ENCODE measurements at places on chromosomes 1 and 21.

DNA sequence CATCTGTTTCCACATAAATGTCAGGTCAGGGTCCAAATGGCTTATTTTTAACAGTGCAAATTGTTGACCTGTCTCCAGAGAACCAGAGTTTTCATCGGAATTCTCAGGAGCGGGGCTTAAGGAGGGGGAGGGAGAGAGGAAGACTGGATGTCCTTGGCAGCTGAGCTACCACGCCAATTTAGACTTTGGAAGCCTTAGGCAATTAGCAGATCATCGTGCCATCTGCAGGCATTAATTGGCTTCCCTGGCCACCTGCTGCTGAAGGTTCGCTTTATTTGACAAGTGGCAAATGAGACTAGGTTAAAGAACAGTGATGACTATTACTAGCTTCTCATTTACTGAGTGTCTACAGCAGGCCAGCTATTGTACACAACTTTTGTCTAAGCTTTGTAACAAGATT lies 43.7 kb downstream of the HLX start:
- no peak for DNase-seq

GRCh38 chr1:222736470-222736869 lies 532 bp upstream of the FAM177B start:
- no peak for DNase-seq

- DNase-seq = no peak
Measured at GRCh38 chr1:70334436-70334835, 20.1 kb downstream of the ANKRD13C start.

- DNase-seq = no peak
Measured at GRCh38 chr1:180994262-180994661, 28.4 kb downstream of the STX6 start.

- DNase-seq = no peak
Measured at GRCh38 chr1:12798911-12799310, 7.7 kb downstream of the PRAMEF1 start.

DNA sequence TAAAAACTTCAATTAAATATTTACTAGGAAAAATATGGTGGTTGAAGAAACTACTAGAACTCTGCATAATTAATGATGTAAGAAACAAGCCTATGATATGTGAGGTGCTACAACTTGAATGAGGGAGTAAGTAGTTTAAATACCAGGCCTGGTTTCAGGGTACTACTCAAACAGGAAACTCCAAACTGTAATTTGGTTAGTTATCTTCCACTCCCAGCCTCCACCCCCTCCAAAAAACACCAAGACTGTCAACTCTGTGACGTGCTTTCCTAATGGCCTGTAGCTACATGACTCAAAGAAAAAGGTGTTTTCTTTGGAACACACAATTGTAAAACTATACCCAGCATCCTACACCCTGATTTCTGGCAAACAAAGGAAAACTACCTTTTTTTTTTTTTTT lies 55.9 kb upstream of the RCC1 start:
- DNase-seq = peak; percentile 19

DNA sequence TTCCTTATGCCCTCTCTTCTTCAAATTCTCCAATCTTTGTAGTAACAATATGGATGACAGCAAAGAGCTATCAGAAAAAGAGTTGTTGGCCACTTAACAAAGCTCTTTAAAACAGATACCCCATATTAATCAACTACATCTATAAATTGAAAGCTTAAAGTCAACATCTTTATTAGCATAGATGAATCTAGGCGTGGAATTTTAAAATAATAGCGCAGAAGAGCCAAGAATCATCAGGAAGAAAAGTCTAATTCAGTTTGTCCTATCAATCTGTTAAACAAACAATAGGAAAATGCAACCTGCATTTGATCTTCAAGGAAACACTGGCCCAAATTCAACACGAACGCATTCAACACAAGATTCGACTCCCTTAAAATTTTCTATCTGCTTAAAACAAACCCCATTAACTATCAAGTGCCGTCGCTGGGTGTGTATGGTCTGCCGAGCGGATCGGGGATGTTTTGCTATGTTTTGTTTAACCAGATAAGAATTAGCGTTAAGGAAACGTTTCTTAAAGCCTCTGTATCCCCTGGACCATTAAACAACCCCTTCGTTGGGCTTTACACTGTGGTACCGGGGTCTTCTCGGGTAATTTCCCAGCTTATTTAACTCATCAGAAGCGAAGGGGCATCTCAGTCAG lies 1.0 kb downstream of the LYST start:
- no peak for DNase-seq

GRCh38 chr21:29870814-29871213 lies 69.0 kb downstream of the GRIK1 start:
- no peak for DNase-seq

GRCh38 chr1:147598621-147599361 lies 57.5 kb downstream of the BCL9 start:
- DNase-seq = no peak

GRCh38 chr1:201480231-201481003 lies 11.4 kb upstream of the PHLDA3 start:
- peak; percentile 25 for DNase-seq

DNA sequence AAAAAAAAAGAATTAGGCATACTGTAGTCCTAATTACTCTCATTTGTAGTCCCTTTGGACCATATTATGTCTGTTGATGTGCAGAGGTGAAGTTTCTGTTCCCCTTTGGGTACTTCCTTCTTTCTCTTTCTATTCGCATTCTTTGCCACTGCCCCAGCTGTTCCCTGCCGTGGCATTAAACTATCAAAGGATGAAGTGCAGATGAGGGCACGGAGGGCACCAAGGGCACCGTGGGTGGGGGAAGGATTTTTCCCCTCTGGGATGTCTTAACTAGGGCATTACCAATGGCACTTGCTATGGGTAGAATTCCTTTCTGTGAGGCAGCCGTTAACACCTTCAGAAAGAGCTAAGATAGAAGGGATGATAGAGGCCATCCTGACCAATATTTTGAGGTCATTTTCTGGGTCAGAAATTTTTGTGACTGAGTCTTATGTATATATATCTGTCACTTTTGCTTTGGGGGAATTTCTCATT lies 4.9 kb upstream of the MAPKAPK2 start:
- peak; percentile 64 for DNase-seq

DNA sequence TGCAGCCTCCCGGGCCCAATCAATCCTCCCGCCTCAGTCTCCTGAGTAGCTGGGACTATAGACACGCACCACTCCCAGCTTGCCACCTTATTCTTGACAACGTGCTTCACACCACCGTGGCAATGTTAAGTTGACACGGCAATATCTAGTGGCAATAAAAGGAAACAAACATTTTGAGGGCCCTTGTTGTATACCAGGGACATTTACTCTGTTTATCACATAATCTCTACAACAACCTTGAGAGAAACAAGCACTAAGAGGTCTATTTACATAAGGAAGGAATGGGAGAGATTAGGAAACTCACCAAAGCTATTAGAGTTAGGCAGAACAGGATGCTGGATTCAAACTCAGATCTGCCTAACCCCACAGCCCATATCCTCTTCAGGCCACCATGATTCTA lies 3.1 kb downstream of the KLHDC8A start:
- no peak for DNase-seq

GRCh38 chr1:222046684-222047263 lies 304.9 kb upstream of the DUSP10 start:
- no peak for DNase-seq

DNA sequence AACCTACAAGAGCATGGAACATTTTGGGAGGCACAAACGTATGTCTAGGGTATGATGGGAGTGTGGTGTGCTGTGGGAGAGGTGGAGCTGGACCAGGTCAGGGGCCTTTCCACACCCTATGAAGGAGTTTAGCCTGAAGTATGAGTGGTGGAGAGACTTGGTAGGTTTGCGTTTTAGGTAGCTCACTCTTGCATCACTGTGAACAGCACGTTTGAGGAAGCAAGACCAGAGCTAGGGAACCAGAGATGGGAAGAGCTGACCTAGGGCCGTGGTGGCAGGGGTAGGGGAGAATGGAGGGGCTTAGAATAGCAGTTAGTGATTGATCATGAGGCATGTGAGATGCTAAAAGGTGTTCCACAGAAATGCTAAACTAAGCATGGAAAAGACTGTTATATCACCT lies 25.1 kb upstream of the ZFP69B start:
- DNase-seq = no peak

GRCh38 chr21:41779659-41780058 lies 12.8 kb upstream of the RIPK4 start:
- DNase-seq = no peak

DNA sequence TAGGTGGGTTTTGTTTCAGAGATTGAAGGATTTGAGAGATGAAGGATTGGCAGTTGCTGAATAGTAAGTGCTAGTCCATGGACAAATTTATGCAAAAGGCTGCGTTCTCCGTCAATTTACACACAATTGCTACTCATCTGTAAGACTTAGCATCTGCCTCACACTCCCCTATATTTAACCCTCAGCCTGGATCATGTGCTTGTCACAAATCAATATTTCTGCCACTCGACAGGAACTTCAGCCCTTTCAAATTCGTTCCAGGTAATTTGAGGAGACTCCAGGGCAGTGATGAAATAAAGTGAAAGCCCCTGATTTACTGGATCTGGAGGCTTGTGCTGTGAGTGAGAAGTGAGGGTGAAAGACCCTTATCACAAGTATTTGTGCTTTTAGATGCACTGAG lies 105.6 kb upstream of the UBE2U start:
- no peak for DNase-seq

- no peak for DNase-seq
Measured at GRCh38 chr1:46550751-46551231, 656 bp downstream of the KNCN start.

GRCh38 chr1:246095443-246095842 lies 411.6 kb downstream of the SMYD3 start:
- no peak for DNase-seq

DNA sequence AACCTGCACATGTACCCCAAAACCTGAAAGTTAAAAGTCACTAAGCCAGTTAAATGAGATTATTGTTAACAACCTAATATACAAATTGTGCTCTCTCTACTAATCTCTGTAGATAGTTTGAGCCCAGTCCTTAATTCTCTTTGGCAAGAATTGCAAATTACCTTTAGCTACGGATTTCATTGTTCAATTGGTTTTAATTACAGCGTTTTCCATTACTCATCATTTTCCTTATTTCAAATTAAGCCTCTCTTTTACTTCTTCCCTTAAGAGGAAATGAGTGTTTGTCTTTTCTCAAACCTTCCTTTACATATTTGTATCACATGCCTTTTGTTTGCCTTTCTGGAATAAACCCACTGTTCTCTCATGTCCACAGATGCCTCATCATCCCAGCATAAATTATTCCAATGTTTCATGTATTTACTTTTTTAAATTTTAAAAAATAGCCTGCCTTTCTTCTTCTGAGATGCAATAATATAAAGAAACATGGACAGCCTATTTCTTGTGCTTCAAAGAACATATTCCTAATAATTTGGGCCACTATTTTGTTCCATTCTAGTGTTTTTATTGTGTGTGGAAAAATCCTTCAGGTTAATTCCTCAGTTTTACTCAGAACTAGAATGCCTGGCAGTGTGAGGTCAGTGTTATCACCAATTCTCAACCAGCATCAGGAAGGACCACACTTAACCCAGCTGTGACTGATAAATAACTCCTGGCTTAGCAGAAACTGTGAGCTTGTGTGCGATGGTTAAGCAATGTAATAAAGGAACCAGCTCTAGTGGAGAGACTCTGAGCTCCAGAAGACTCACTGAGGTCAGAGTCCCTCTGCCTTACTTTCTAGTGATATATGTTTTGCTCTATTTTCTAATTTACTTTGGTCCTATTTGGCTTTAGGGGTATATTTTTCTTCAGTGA lies 600.5 kb downstream of the LTN1 start:
- DNase-seq = no peak

- no peak for DNase-seq
Measured at GRCh38 chr1:7313081-7313546, 458.0 kb upstream of the VAMP3 start.

- DNase-seq = no peak
Measured at GRCh38 chr1:214966346-214966745, 116.2 kb upstream of the KCNK2 start.

GRCh38 chr1:181324797-181325616 lies 158.3 kb upstream of the CACNA1E start:
- no peak for DNase-seq

DNA sequence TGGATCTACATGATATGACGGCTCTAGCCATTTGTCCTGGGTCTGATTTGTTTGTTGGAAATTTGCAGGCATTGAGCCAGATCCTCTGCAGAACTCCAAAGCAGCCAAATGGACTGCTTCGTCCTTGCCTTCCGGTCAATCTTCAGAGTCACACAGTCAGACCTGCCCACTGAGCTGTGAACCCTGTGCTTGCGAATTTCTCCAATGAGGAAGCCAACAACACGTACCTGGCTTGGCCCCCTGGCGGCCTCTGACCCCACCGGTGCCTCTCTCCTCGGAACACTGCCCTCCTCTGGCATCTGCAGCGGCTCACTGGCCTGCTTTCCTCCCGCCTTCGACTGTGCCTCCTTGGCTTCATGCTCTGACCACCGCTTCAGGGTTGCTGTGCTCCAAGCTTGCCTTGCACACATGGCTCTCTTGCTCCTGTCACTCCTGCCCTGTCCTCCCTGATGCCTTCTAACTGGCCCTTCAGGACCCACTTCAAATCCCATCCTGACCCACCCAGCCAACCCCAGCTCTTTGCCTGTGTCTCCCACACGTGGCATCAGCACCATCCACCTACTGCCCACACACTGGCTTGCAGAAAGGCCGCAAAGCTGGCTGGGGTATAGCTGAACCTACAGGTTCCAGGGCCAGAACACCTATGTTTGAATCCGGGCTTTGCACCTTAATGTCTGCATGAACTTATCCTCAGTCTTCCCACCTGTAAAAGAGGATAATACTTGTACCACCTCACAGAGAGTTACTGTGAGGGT lies 128.2 kb downstream of the KCNN3 start:
- no peak for DNase-seq

GRCh38 chr21:28068455-28069358 lies 924.0 kb downstream of the LTN1 start:
- no peak for DNase-seq

GRCh38 chr1:174230399-174230798 lies 71.1 kb downstream of the RABGAP1L start:
- DNase-seq = no peak

DNA sequence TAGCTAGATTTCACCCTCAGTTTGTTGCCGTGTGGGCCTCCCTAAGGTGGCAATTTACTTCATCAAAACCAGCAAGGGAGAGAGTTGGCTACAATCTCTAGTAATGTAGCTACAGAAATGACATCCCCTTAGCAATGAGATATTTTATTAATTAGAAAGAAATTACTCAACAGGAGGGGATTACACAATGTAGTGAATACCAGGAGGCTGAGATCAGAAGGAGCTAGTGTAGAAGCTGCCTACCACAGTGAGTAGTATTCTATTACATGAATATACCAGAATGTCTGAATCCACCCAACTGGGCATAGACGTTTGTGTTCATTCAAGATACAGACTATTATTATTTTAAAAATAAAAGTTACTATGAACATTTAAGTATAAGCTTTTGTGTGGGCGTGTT lies 868.2 kb upstream of the CXADR start:
- no peak for DNase-seq

- peak; percentile 66 for DNase-seq
Measured at GRCh38 chr1:154747740-154748404, 122.2 kb downstream of the KCNN3 start.
